Naive thymus-derived CD4-positive, alpha-beta T cell (primary cell): ENCODE measurements at places on chromosomes 11 and 22.

- no peak for DNase-seq
- H3K4me1 ChIP-seq = no peaks in the 10 kb centered on the region
- H3K27me3 ChIP-seq = no peaks in the 10 kb centered on the region
- H3K36me3 ChIP-seq = no peaks in the 10 kb centered on the region
- no peak overlapping the region for H3K4me3 ChIP-seq
These were observed 32.5 kb downstream of the ANO1 start for GRCh38 chr11:70110538-70111055.

GRCh38 chr22:45585437-45585755 lies 82.7 kb downstream of the FBLN1 start:
- no peak overlapping the region for H3K27ac ChIP-seq
- H3K4me3 ChIP-seq = no peak overlapping the region
- no peaks in the 10 kb centered on the region for H3K36me3 ChIP-seq

DNA sequence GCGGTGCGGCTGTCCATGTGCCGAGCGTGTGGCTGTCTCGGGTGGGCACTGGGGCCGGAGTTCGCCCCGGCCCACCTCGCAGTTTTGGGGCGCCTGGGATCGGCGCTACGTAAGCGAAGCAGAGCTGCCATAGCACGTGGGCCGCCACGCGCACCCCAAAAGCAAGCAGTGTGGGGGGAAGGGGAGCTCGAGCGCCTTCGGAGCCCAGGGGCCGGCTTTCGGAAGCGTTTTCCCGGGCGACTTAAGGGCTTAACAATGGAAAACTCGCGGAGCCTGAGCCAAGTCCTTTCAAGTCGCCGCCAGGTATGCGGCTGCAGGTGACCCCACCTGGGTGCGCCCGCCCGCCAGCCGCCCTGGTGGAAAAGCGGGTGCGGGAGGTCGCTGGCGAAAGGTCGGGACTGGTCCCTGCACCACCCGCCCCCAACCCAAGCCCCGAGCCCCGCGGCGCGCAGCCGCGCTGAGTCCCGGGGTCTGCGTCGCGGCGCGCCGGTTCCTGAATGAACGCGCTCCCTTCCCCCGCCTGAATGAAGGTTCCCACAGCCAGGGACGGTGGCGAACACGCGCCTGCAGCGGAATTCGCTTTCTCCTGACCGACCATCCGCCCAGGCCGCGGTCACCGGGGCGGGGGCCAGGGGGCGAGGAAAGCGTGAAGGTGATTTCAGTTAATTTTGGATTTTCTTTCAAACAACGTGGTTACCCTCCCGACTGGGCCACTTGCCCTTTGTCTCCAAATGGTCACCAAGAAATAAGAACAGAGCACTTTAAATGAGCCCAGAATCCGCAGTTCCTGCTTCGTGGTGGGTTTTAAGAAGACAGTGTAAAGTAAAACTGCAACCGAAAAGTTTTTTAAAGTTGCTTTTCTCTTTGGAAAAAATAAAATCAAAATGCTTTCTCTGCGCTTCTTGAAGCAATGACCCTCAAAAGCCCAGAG lies 2.8 kb upstream of the CCND1 start:
- H3K27me3 ChIP-seq = peaks cover 9% of the 10 kb centered on the region
- no peak overlapping the region for H3K4me3 ChIP-seq
- H3K36me3 ChIP-seq = no peaks in the 10 kb centered on the region
- H3K4me1 ChIP-seq = peaks cover 32% of the 10 kb centered on the region
- H3K27ac ChIP-seq = no peak overlapping the region

- peak overlapping the region; percentile 99 for H3K4me3 ChIP-seq
- H3K27ac ChIP-seq = peak overlapping the region; percentile 99
- no peaks in the 10 kb centered on the region for H3K27me3 ChIP-seq
- peaks cover 54% of the 10 kb centered on the region for H3K36me3 ChIP-seq
- peaks cover 24% of the 10 kb centered on the region for H3K4me1 ChIP-seq
- no peak for DNase-seq
These were observed 2.3 kb downstream of the MALAT1 start for GRCh38 chr11:65501186-65501471.

GRCh38 chr11:105220121-105220520 lies 80.6 kb upstream of the CARD18 start:
- H3K4me3 ChIP-seq = no peak overlapping the region
- no peak overlapping the region for H3K27ac ChIP-seq
- no peaks in the 10 kb centered on the region for H3K4me1 ChIP-seq
- H3K27me3 ChIP-seq = no peaks in the 10 kb centered on the region
- H3K36me3 ChIP-seq = no peaks in the 10 kb centered on the region

DNA sequence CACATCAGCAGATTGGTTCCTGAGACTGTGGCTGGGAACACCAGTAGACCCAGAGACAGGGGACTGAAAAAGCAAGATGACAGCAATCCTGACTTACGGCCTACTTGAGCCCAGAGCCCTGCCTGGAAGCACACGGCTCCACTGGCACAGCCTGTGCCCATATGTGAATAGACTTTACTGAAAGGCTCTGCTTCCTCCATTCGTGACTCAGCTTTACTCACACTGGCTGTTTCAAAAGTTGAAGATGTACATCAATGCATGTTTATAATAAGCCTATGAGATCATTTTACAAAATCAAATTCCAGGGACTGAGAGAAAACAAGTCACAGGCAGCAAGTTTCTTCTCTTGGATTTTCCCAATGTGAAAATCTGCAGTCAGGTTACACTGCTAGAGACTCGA lies 134.6 kb upstream of the TEAD1 start:
- no peak overlapping the region for H3K4me3 ChIP-seq
- no peaks in the 10 kb centered on the region for H3K27me3 ChIP-seq
- no peaks in the 10 kb centered on the region for H3K4me1 ChIP-seq
- no peak overlapping the region for H3K27ac ChIP-seq
- H3K36me3 ChIP-seq = no peaks in the 10 kb centered on the region
- DNase-seq = no peak

- H3K36me3 ChIP-seq = no peaks in the 10 kb centered on the region
- no peak overlapping the region for H3K27ac ChIP-seq
- DNase-seq = no peak
These were observed 10.8 kb downstream of the TMEM86A start for GRCh38 chr11:18709414-18709813.

DNA sequence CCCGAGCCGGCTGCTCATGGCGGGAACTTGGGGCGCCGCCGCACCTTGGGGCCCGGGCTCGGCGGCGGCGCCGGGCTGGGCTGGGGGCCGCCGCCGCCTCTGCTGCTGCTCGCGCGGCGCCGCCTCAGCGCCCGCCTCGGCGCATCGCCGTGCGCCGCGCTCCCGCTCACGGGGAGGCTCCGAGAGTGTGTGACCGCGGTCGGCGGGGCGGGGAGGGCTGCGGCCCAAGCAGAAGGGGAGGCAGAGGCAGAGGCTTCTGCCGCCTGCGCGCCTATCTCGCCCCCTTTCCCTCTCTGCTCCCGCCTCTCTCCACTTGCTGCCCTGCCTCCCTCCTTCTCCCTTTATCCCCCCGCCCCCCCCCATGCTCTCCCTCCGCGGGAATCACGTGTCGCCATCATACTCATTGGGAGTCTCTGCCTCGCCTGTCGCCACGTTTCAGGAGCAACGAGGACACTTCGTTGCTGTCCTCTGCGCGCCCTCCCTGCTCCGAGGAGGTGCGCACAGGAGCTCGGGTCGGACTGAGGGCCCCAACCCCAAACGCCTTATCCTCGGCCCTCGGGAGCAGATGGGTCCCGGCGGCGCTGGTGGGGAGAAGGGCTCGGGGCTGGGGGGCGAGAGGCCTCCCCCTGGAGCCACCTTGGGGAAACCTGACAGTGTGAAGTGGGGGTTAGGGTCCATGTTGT lies at the start of gene GUCY1A2:
TSS of gene GUCY1A2 (minus strand) at position 258 of the 683 bp plus-strand sequence. CDS start 421 bp downstream, outside the sequence.
- no peaks in the 10 kb centered on the region for H3K27me3 ChIP-seq
- H3K4me1 ChIP-seq = no peaks in the 10 kb centered on the region
- H3K27ac ChIP-seq = no peak within 1 kb of the TSS
- no peak for DNase-seq
- no peak within 1 kb of the TSS for H3K4me3 ChIP-seq

DNA sequence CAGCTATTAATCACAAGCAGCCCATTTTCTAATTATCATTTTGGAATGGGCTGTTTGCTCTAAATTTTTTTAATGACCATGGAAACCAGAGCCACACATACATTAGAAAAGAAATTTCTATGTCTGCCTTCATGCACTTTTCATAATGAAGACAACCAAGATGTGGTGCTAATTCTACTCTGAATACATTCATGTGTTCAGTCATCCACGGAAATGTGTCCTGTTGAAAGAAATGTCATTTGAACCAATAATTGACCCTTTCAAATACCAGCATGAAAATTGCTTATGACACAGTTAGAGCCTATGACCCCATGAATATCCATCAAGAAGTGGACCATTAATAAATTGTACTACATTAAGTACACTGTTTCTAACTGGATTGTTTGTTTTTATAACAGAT lies 99.7 kb upstream of the KCNA4 start:
- no peak overlapping the region for H3K4me3 ChIP-seq
- no peak for DNase-seq
- H3K27ac ChIP-seq = no peak overlapping the region
- no peaks in the 10 kb centered on the region for H3K36me3 ChIP-seq
- no peaks in the 10 kb centered on the region for H3K27me3 ChIP-seq

DNA sequence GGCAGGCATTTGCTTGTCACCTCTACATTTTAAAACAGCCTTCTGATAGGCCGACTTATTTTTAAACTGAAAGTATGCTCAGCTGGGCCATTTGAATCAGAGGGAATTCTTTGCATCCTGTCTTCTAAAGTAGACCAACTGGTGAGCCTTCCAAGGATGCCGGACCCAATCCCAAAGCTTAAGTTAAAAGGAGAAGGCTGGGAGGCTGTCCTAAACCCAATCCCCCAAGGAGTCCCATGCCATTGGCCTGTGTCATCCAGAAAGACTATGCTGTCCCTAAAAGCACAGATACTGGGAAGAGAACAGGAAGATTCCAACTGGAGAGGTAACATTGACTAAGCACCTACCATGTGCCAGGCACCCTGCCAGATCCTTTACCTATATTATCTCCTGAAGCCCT lies 18.0 kb downstream of the TENM4 start:
- no peaks in the 10 kb centered on the region for H3K36me3 ChIP-seq
- DNase-seq = no peak
- no peaks in the 10 kb centered on the region for H3K27me3 ChIP-seq
- no peak overlapping the region for H3K4me3 ChIP-seq
- no peaks in the 10 kb centered on the region for H3K4me1 ChIP-seq
